HFFc6 (cell line): ENCODE measurements at places on chromosomes 13 and 19. TPM values are rescaled to one million over a fixed set of nuclear protein-coding genes. Genes with fewer than 3 reads are reported as not detected.

GRCh38 chr13:111168107-111168506, 53.0 kb downstream of the ARHGEF7 start:
- no peak for DNase-seq
- H3K4me3 ChIP-seq: no peak overlapping the region
- peaks cover 37% of the 10 kb centered on the region for H3K36me3 ChIP-seq
- H3K4me1 ChIP-seq: peaks cover 28% of the 10 kb centered on the region

- no peak overlapping the region for H3K4me3 ChIP-seq
- DNase-seq: peak; percentile 66
- peaks cover 3% of the 10 kb centered on the region; the same call in 1 of the 2 replicates for H3K4me1 ChIP-seq
- peaks cover 3% of the 10 kb centered on the region for H3K27me3 ChIP-seq
- H3K27ac ChIP-seq: peak overlapping the region; percentile 79
Observed at GRCh38 chr19:47697863-47698609, 15.2 kb upstream of the EHD2 start.

CAMSAP3 gene
- not detected in 3 replicates for total RNA-seq

- no peak for DNase-seq
- H3K4me3 ChIP-seq: no peak overlapping the region
- H3K36me3 ChIP-seq: no peaks in the 10 kb centered on the region
- no peaks in the 10 kb centered on the region for H3K4me1 ChIP-seq
- no peaks in the 10 kb centered on the region for H3K27me3 ChIP-seq
Observed at GRCh38 chr13:57820924-57821323, 189.4 kb downstream of the PCDH17 start.

GRCh38 chr19:6589711-6590257, 1.2 kb downstream of the CD70 start:
- peaks cover 56% of the 10 kb centered on the region for H3K27me3 ChIP-seq
- H3K4me3 ChIP-seq: no peak overlapping the region
- no peak overlapping the region for H3K27ac ChIP-seq
- no peak for DNase-seq
- H3K36me3 ChIP-seq: no peaks in the 10 kb centered on the region

GRCh38 chr19:28642787-28643683, 569.9 kb downstream of the UQCRFS1 start:
- no peaks in the 10 kb centered on the region; the same call in 1 of the 2 replicates for H3K36me3 ChIP-seq
- no peaks in the 10 kb centered on the region for H3K4me1 ChIP-seq
- no peak for DNase-seq
- H3K27me3 ChIP-seq: no peaks in the 10 kb centered on the region

RFX1 gene
- 11.9 to 12.2 TPM (median 11.9 TPM) in 3 replicates for total RNA-seq
